ENCODE measurements at places on chromosomes 11 and 22.

DNA sequence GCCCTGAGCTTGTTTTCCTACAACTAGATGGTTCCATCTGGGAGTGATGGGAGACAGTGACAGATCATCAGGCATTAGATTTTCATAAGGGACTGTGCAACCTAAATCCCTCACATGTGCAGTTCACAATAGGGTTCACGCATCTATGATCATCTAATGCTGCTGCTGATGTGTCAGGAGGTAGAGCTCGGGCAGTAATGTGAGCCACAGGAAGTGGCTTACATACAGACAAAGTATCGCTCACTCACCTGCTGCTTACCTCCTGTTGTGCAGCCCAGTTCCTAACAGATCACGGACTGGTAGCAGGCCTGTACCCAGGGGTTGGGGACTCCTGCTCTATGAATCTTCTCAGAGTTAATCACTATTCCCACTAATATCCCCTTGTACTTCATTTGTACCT lies 12.4 kb downstream of the AAMDC start:
- DNase-seq = no peak

DNA sequence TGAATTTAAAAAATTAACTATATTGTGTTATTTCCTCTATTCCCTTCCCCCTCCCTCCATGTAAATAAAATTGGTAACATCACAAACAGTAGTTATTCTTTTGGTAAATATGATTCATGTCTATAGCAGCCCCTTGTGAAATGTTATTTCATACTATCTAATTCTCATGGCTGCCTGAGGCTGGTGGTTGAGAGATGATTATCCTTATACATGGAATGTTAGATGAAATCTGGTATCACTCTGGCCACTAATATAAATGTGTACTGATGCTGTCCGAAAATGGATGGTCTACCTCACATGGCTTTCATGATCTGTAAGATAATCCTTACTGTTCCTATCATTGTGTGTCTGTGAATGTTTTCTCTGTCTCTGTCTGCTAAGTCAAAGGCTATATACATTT lies 25.0 kb upstream of the EXPH5 start:
- DNase-seq = no peak

GRCh38 chr11:126607374-126607773 lies 251.9 kb downstream of the ST3GAL4 start:
- DNase-seq = no peak

- no peak for DNase-seq
Measured at GRCh38 chr11:130897262-130898182, 18.8 kb downstream of the SNX19 start.

- DNase-seq = no peak
Measured at GRCh38 chr11:72079819-72080325, 470 bp downstream of the NUMA1 start.

DNA sequence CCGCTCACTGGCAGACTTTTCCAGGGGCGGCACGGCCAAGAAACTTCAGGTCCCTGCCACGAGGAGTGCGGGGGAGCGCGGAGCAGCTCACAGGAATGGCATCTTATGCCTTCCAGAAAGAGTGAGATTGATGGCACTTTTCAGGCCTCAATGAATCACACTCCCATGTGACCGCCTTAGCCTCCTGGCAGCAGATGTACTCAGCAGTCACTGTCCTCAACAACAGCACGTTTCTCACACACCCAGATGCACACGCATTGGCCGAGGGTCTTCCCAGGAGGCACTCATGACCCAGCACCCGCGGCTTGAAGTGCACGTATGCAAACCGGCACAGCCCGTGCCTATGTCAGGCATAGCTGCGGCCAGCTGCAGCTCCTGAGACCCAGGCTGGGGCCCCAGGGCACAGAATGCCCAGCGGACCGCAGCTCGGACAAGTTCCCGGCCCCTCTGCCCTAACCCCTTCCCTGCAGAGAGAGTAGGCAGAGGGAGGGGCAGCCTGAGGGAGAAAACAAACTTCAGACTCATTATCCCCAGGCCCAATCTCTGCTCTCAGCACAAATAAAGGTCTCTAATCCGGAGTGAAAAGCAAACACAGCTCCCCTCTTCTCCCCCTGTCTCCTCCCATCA lies 48.3 kb downstream of the RPUSD4 start:
- no peak for DNase-seq

DNA sequence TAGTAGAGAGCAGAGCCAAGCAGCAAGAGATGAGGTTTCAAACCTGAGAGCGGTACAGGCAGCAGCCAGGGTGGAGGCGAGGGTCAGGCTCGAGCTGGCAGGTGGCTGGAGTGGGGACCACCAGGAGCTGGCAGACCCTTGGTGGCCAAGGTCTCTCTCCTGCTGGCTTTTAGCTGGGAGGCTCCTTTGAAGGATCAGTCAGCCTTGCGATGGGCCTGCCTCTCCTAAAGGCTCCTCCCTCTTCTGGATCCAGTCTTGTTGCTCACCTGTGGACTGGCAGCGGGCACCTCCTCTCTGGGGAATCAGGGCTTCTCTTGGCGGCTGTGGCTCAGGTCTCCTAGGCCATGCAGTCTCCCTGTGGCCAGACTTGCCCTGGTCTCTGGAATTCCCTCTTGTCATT lies 24.8 kb downstream of the TPST2 start:
- no peak for DNase-seq

DNA sequence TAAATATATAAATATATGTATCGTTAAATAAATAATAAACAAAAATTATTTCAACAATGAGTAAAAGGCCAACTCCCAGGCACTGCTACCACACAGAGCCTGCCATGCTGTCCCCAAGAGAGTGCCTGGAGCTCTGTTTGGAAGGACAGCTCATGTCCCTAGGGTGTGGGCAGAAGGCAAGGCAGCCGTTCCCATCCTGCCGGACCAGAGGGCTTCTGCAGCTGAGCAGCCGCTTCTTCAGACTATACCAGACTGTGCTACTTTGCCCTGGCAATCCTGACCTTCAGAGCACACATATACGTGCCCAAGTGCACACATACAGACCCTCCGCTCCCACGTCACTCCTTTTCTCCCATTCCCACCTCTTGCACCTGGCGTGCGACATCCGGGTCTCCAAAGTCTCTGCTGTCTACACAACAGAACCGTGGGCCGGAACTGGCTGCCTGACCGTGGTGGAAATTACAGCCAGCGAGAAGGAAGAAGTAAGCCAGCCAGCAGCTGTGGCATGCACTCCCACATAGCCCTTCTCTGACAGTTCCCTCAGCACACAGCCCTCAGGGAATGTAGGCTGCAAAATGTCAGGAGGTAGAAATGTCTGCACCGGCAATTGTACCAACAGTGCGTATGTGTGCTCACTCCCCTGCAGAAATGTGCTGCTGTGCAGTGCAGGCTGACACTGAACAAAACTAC lies 24.0 kb downstream of the PAX6 start:
- DNase-seq = no peak

DNA sequence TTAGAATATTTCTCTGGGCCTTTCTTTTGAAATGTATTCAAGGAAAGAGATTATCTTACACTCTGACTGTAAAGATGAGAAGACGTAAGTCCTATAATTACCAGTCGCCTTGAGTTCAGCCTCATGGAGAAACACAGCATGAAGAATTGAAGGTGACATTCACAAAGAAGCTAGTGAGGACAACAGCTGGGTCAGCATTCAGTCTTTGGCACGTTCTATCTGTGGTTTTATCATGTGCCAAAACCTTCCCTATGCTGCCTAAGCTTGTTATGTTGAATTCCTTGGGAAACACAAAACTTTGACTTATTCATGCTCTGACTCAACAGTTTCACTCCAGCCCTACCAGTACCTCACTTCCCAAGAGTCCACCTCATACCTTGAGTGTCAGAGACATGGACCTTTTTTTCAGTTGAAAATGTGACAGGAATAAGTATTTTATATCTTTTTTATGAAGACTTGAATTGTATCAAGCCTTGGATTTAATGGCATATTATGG lies 198.8 kb upstream of the KIRREL3 start:
- DNase-seq = no peak

DNA sequence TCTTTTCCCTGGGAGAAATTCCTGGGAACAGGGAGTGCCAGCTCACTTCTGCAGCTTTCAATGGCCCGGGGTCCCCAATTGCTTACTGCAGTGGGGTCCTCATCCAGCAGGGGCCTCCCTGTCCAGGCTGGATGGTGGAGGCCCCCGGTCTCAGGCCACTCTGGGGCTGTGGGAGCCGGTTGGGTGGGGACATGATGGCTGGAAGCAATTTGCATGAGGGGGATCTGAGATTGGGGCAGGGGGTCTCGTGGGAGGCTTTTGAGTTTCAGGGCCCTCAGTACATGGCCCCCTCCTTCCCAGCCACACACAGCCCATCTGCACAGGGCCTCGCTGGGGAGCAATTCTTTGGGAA lies 25.2 kb downstream of the MRGPRD start:
- DNase-seq = no peak

- DNase-seq = no peak
Measured at GRCh38 chr22:18048441-18048898, 24.1 kb upstream of the MICAL3 start.

- DNase-seq = no peak
Measured at GRCh38 chr22:38246692-38247091, 26.1 kb downstream of the TMEM184B start.

- peak; percentile 31 for DNase-seq
Measured at GRCh38 chr22:40345815-40346184, 500 bp upstream of the ADSL start.

DNA sequence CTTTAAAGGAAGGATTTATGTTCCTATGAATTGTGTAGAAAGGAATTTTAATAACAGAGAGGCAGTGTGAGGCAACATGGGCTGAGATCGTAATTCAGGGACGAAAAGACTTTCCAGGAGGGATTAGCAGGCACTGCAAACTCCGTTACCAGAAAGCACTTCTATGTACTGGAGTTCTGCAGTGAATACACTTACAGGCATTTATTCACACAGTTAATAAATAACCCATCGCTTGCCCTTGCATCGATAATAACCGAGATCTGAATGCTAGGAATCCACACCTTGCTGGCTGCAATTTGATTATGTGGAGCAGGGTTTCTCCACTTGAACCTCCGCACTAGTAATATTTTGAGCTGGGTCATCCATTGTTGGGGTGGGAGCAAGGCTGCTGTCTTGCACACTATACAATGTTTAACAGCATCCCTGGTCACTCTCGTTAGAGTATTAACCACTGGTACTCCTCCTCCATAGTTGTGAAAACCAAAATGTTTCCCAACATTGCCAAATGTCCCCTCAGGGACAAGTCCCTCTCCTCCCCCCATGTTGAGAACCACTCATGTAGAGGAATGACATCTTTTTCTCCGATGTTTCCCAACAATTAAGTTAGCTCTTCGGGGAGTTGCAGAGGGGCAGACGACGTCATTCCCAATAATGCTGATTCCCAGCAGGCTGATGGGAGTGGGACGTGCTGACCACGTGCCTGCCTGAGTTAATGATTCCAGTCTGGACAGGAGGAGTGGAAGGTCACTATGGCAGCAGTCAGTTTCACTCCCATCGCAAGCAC lies 99.5 kb downstream of the SNX19 start:
- DNase-seq = no peak

DNA sequence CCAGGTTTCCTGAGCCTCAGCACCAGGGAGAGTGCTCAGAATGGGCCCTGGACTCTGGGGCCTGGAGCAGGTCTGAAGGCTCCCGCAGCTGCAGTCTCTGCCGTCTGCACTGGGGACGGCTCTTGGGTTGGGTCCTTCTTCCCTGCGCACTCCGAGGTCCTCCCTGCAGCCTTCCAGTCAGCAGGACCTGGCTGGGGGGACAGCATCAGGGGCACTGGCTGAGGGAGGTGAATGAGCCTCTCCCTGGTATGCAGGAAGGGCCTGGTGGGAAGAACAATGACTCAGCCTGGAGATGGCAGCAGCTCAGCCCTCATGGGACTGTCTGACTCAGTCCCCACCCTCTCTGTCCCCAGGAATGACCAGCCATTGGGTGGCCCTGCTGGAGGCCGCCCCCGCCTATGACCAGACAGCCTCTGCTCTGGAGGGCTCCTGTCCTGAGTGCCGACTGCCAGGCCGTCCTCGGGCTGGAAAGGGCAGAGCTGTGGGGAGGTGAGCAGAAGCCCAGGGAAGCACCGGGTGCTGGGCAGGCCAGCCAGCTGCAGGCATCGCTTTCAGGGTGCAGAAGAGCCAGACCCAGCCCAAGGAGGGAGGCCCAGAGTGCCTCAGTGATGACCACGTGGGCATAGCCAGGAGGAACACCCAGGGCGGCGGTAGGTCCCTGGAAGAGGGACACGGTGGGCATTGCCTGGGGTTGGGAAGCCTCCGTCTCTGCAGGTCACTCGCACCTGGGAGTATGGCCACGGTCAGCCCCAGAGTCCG lies 455.0 kb downstream of the BRD1 start:
- DNase-seq = no peak

GRCh38 chr11:62842171-62842741 lies 2.9 kb upstream of the WDR74 start:
- peak; percentile 35 for DNase-seq

DNA sequence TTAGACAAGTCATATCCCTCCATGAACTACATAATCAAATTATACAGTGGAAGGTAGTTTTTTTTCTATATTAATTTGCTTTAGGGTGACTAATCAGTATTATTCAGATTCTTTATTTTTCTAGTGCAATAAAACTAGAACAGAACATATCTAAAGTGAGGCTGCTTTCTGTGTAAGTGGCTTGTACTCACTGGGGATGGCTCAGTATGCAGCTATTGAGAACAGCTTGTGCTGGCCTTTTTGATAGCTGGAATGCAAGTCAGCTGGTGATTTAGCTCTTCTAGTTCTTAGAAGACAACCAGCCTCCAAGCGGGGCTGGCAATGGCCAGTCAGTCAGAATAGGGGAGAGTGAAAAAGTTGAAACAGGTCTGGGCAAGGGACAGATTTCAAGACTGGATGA lies 119.4 kb downstream of the BLID start:
- DNase-seq = no peak

DNA sequence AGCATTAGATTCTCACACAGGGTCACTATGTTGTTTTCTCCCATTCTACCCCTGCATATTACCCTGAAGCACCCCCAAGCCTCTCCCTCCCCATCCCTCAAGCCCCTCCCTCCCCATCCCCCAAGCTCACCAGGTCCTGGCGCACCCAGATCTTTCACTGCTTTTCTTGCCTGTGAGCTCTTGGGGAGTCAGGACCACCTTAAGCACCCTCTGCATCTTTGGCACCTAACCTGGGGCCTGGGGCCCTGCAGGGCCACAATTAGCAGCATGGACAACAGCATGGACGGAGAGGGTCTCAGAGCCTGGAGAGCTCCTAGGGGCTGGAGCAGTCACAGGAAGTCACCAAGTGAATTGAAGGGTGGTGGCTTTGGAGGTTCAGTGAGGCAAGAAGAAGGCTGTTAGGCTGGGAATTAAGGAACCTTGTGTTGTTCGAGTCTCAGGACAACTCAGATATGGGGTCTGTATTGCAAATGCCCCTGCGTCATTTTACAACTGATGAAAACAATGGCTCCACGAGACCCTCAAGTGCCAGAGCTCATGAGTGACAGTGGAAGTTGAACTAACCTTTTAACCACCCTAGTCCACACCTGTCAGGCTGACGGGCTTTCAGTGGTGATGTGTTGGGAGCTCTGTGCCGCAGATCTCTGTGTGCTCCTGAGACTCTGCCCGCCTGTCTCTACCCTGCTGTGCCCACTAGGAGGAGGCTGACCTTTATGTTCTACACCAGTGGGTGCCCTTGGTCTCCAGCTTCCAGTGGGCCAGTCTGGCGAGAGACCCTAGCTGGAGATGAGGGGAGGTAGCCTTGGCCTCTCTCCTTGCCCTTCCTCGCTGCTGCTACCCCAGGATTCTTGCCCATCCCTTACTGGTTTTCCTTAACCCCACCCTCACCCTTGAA lies 111.3 kb upstream of the OR4B1 start:
- DNase-seq = no peak
